Stimulated activated naive CD4-positive, alpha-beta T cell (primary cell): ENCODE measurements at places on chromosomes 6 and 20.

- DNase-seq = no peak
Observed at GRCh38 chr6:76942203-76942966, 520.9 kb downstream of the HTR1B start.

DNA sequence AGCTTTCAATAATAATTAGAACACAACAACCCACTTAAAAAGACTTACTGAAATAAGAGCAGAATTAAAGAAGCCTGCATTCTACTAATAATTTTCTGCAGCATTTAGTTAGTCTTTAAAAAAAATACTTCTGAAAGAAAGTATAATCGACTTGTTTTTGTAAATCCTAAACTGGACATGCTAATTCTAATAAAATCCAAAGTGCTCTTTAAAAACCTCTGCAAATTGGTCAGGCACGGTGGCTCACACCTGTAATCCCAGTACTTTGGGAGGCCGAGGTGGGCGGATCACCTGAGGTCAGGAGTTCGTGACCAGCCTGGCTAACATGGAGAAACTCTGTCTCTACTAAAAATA is 57.5 kb upstream of the ARMH2 start:
- no peak for DNase-seq

GRCh38 chr20:22833851-22834250 is 201.3 kb upstream of the SSTR4 start:
- DNase-seq = no peak

DNA sequence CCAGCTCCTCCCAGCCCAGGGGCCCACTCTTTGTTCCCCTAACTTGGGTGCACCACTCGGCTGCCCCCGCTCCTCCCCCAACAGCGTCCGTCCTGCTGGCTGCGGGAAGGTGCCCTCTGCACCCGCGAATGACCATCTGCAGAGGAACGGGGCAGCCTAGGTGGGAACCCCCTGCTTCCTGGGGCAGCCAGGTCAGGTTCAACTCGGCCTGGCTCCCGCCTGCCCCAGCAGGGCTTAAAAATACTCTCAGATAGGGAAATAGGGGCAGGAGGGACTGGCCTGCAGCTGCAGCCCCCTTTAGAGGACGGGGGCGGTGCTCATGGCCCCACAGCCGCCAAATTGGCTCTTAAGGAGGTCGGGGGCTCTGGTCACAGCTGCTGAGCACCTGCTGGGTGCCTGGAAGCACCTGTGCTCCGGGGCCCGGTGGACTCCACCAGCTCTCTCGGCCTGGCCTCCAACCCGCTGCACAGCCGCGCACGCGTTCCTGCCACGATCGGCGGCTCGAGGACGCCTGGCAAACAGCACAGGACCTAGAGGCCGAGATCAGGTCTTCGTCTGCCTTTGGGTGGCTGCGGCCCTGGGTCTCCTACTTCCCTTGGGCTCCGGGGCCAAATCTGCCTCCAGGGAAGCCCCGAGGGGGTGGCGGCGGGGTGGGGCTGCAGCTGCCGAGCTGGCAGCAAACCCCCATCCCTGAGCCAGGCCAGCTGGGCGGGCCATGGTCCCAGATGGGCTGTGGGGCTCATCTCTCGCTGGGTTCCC is 700 bp upstream of the LAMA5 start:
- DNase-seq = no peak

- peak; percentile 71 for DNase-seq
Observed at GRCh38 chr6:27867051-27867944, 44.9 kb downstream of the OR2B2 start.
